Nucleus accumbens (tissue), 56 donors: ENCODE measurements at places on chromosomes 7 and 10.

DNA sequence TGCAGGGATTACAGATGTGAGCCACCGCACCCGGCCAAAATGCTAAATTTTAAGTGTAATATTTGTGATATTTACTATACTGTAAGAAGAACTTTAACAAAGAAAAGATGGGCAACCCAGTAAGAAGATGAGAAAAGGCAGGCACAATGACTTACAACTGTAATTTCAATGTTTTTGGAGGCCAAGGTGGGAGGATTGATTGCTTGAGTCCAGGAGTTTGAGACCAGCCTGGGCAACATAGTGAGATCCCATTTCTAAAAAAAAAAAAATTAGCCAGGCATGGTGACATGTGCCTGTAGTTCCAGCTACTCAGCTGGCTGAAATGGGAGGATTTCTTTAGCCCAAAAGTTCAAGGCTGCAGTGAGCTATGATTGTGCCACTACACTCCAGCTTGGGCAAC lies 11.7 kb upstream of the GATAD1 start:
- DNase-seq, result no peak

GRCh38 chr7:106054156-106054910 lies 57.8 kb downstream of the SYPL1 start:
- DNase-seq, result no peak

GRCh38 chr7:76400248-76400647 lies 9.2 kb downstream of the SSC4D start:
- DNase-seq, result no peak

DNA sequence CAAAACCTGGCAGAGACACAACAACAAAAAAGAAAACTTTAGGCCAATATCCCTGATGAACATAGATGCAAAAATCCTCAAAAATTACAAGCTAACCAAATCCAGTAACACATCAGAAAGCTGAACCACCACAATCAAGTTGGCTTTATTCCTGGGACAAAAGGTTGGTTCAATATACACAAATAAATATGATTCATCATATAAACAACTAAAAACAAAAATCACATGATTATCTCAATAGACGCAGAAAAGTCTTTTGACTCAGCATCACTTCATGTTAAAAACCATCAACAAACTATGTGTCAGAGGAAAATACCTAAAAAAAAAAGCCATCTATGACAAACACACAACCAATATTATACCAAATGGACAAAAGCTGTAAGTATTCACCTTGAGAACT lies 283.5 kb downstream of the THSD7A start:
- DNase-seq, result no peak

- DNase-seq, result no peak
Observed at GRCh38 chr7:101168412-101169049, 3.2 kb upstream of the VGF start.

DNA sequence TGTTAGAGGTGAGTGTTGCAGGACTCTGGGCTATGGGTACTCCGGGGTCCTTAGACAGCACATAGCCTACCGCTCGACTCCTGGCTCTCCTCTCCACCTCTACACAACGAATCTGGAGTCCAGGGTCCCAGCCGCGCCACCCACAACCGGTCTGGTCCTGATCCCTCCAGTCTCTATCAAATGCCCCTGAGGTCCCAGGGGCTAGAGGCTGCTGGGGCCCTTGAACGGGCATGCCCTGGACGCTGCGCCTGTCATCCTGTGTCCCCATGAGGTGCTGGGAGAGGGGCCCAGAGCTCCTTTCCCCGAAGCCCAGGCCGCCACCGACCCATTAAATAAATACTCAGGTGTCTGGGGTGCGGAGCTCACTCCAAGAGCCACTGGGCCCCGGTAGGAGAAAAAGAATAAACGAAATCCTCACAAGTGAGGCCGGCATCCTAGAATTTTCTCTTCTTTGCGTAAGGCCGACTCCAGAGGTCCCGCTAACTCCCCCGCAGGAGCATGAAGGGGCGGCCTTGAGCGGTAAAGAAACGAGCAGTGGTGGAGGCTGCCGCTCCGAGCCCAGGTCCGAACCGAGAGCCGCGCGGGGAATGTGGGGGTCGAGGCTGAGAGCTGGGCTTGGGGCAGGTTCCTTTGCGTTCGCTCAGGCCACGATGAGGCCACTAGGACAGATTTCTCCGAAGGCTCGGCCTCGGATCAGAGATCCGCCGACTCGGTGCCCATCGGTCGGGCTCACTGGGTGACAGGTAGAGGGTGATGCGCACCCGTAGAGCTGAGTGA lies 166.7 kb downstream of the NRF1 start:
- no peak for DNase-seq

- no peak for DNase-seq
Observed at GRCh38 chr10:127990846-127991542, 84.1 kb downstream of the PTPRE start.

- DNase-seq, result no peak
Observed at GRCh38 chr7:57348646-57349269, 101.2 kb upstream of the ZNF716 start.

DNA sequence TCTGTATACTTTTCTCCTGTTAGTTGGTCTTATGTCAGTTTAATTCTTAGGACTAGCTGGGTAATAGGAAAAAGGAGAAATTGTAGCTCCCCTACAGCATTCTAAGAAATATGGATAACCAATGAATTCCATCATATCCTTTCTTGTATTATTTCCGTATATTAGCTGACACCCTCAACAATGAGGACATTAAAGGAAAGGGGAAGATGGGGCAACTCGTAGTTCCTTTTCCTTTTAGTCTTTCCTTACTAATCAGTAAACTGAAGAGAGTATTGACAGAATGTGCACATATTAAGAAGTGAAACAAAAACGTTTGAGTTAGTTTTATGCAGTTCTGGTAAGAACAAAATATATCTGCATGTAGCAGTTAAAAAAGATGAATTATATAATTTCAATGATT lies 35.1 kb upstream of the C10orf67 start:
- DNase-seq, result no peak

GRCh38 chr7:75808106-75808505 lies 5.5 kb downstream of the CCL24 start:
- no peak for DNase-seq

DNA sequence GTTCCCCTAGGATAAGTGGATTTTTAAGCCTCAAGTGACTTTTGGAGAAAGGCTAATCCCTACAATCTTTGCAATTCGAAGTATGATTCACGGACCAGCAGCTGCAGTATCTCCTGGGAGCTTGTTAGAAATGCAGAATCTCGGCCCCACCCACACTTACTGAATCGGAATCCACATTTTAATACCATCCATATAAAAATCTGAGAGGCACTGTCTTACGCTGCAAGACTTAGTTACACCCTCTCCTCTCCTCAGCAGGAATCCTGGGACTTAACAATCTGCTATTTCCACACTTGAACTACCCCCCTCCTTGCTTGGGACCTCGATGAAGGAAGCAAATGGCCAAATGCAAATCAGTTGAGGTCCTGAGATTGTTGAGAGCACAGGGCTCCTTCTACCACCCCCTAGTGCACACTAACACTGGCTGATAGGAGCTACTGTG lies 21.0 kb downstream of the ITPRIP start:
- DNase-seq, result no peak

DNA sequence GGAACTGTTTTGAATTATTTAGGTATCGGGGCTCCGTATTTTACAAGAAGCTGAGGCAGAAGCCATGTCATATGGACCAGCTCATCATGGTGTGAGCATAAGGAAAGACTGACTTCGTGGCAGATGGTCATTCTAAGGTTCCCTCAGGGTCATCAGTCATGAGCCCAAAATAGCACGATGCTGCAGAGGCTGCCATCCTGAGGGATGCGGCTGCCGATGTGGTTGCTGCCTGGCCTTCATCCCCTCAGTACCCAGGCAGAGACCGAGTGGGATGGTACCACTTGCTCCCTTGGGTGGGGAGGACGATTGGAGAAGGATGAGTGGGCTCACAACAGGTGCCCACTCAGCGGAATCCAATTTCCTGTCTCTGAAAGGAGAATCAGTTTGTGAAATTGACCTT lies 490.3 kb downstream of the SDK1 start:
- no peak for DNase-seq

DNA sequence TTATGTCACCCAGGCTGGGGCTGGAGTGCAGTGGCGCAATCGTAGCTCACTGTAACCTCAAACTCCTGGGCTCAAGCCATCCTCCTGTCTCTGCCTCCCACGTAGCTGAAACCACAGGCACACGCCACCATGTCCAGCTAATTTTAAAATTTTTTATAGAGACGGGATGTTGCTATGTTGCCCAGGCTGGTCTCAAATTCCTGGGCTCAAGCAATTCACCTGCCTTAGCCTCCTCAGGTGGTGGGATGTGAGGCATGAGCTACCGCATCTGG lies 123.2 kb upstream of the PARD3 start:
- DNase-seq, result no peak

DNA sequence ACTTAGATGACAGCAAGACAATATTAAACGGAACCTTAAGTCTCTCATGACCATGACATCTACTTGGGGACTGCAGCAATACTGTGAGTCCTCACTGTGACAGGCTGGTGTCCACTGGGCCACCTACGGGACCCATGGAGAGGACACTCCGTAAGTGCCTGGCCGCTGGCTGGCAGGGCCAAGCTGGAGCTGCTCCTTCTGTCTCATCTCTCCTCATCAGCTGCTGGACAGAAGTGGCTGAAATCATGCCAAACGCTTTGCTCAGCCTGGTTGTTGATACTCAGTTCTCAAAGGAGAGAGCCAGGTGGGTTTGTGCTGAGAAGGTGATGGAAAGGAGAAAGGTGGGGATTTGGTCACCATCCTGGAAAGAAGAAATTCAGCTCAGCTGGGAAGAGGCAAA lies 33.3 kb downstream of the AFAP1L2 start:
- DNase-seq, result no peak

- no peak for DNase-seq
Observed at GRCh38 chr7:137196648-137197047, 146.9 kb downstream of the PTN start.

DNA sequence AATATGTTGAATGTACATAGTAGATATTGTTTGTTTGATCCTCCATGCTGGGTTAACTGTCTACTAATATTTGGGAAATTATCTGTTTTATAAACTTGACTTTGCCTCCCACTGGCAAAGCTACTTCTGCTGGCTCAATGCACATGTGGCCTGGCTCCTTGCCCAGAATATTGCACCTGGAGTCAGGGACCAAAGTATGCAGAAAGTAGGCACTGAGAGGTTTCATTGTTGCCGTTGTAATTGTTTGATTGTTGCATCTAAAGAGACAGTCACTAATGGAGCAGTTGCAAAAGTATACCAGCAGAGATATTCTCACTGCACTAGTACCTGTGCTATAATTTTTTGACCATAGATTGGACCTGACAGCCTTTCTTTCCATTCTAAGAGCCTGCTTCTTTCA lies 137.8 kb upstream of the CNTNAP2 start:
- no peak for DNase-seq

DNA sequence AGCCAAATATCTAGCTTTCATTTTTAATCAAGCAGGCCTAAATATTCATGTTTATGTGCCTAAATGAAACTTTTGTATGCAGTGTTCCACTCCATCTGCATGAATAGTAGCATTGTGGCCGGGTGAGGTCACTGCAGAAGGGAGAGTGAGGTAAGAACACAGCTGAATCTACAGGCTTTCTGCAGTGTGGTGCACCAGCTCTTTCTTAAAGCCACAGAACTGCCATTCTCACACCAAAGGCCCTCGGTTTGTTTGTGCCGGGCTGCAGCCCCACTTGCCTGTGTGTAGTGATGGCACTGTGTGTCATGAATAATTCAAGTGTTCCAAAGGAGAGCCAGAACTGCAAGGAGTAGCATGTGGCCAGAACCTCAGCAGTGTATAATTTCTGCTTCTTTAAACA lies 204.1 kb downstream of the TRIL start:
- DNase-seq, result peak; percentile 92

- DNase-seq, result no peak
Observed at GRCh38 chr7:157569967-157570366, 233.2 kb downstream of the DNAJB6 start.

GRCh38 chr10:92756201-92757065 lies 66.7 kb downstream of the HHEX start:
- DNase-seq, result no peak

- DNase-seq, result no peak
Observed at GRCh38 chr10:34886906-34887642, 72.0 kb upstream of the PARD3 start.

- no peak for DNase-seq
Observed at GRCh38 chr10:83166344-83166743, 973.0 kb upstream of the GHITM start.

GRCh38 chr10:116076621-116077020 lies 196.4 kb downstream of the GFRA1 start:
- no peak for DNase-seq

GRCh38 chr7:152076940-152077933 lies 51.8 kb downstream of the GALNT11 start:
- no peak for DNase-seq

GRCh38 chr7:98250789-98251188 lies 1.2 kb downstream of the TECPR1 start:
- DNase-seq, result no peak

DNA sequence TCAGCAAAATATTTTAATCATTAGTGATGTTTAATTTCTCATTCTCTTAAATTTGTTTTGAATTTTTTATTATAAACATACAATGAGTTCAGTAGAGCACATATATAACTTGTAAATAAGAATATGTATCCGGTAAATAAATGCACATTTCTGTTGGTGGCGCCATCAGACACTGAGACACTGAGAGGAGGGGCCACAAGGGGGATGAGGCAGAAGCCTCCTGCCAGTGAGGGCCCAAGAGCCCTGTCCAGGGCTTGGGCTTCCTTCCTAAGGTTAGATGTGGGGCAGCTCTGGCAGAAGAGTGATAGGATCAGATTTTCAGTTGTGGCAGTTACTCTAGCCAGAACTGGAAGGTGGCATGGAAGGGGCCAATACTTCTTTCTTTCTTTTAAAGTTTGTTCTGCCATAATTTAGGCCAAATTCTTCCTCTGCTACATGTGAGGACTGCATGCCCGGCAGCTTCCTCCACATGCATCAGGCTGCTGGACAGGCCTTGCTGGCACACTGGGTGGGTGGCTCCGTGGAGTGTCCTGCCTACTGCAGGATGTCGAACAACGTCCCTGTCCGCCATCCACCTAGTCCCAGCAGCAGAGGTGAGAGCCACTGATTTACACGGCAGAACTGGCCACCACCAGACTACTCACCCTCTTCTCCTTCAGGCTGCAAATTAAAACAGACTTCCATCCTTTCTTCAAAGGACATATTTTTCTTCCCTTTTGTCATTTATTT lies 13.2 kb downstream of the PTPRN2 start:
- DNase-seq, result no peak

- no peak for DNase-seq
Observed at GRCh38 chr7:47967708-47968107, 11.7 kb downstream of the HUS1 start.

GRCh38 chr7:70040970-70041766 lies 442.9 kb downstream of the AUTS2 start:
- no peak for DNase-seq

- no peak for DNase-seq
Observed at GRCh38 chr10:78959924-78960285, 108.9 kb upstream of the ZMIZ1 start.

DNA sequence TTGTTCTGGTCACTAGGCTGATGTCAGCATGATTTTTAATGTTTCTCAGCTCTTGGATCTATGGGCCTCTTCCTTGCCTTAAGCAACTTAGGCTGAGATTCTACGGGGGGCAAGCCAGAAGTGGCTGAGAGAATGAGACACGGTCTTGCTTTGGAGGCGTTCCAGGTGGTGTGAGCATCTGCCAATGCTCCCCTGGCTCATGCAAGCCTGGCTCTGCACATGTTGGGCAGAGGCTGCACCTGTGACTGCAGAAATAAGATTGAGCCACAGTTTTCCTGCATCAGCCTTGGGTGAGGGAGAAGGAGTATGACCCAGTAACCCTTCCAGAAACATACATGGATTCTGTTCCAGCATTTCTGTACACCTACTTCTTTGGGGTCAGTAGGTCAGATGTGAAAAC lies 41.9 kb downstream of the C10orf120 start:
- DNase-seq, result no peak

GRCh38 chr7:152133804-152134203 lies 108.3 kb downstream of the GALNT11 start:
- no peak for DNase-seq
